Lower lobe of right lung (tissue), 2 donors: ENCODE measurements at places on chromosomes 1 and 21.

GRCh38 chr1:174397261-174397660 lies 50.5 kb upstream of the GPR52 start:
- no peak for DNase-seq

DNA sequence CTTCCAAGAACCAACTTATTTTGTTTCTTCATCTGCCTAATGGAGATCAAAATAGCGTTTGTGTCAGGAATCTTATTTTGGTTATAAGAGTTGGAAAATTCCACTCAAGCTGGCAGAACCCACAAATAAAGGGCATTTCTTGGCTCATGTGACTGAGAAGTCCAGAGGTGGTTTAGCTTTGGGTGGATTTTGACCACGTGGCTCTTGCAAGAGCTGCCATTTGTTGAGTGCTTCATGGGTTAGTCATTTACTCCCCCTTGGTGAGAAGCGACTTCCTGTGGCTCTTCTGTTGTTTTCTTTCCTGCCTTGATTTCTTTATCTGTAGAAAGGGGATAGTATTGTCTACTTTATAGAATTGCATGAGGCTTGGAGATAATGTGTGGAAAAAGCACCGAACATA lies 9.5 kb upstream of the RNF186 start:
- no peak for DNase-seq

DNA sequence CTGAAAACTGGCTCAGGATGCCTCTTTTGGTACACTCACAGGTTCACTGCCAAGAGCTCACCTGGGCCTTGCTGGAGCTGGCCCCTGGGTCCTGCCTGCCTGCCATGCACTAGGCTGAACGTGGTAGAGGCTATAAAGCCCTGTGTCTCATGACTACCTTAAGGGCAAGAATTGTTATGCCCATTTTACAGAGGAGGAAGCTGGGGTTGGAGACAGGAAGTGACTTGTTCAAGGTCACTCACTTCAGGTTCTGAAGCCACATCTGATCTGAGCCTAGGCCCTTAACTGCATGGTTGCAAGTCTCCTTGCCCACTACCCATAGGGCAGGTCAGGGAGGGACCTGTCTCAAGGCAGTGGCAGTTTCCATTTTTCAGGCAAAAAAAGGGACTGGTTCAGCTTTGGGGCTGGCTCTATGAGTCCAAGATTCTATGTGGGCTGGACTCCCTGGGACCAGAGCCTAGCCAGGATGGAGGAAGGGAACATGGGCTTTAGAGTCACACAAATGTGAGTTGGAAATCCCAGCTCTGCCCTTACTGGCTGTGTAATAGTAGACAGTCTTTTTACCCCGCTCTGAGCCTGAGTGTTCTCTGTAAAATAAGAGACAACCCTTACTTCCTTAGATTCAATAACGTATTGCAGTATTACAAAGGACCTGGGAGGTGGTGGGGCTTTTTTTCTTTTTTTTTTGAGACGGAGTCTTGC lies 7.8 kb downstream of the STK40 start:
- DNase-seq: peak; percentile 20

GRCh38 chr1:16206547-16207317 lies 5.7 kb downstream of the ARHGEF19 start:
- DNase-seq: peak; percentile 99

GRCh38 chr1:73673971-73674370 lies 524.0 kb downstream of the LRRIQ3 start:
- DNase-seq: no peak

- DNase-seq: no peak
These were observed 35.3 kb upstream of the ACTRT2 start for GRCh38 chr1:2985694-2986548.

GRCh38 chr1:2638466-2639115 lies 5.8 kb upstream of the MMEL1 start:
- no peak for DNase-seq

DNA sequence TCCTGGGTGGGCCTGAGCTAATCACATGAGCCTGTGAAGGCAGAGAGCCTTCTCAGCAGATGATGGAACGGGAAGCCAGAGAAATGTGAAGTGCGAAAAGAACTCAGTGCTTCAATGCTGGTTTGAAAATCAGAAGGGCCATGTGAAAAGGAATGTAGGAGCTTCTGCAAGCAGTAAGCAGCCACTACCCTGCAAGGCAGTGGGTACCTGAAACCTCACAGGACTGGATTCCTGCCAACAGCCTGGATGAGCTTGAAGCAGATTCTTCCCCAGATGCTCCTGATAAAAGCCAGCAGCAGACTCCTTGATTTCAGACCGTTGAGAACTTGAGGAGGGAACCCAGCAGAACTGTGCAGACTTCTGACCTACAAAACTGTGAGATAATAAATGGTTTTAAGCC lies 158.6 kb downstream of the SYT2 start:
- DNase-seq: no peak

- DNase-seq: no peak
These were observed 146.9 kb downstream of the MIS18A start for GRCh38 chr21:32131960-32132359.

- DNase-seq: no peak
These were observed 18.0 kb downstream of the TRIM62 start for GRCh38 chr1:33163621-33164519.

DNA sequence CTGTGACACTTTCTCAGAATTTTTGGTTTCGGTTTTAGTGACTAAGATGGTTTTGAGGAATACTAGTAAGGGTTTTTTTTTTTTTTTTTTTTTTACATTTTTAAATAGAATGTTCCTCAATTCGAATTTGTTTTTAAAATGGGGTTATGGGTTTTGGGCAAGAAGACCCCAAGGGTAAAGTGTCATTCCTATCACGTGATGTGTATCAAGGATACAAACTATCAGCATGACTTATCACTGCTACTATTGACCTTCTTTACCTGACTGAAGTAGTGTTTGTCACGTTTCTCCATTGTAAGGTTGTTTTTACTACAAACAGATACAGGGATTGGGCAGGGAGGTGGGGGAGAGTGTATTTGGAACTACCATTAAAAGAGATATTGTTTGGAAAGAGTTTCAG lies 781.1 kb upstream of the ADGRL4 start:
- DNase-seq: no peak

DNA sequence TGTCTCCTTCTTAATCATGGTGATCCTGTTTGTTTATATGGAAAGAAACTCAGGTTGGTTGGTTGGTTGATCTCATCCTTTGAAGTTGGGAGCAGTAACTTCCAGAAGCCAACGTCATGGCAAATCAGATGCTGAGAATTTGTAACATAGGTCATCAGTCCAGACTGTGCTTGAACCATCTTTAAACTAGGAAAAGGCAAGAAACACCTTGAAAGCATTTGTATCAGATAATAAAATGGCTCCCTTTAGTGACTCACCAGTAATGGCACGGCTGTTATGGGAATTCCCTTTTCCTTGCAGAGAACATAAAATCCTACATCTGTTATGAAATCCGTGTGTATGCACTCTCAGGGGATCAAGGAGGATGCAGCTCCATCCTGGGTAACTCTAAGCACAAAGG lies 58.1 kb downstream of the SERBP1 start:
- no peak for DNase-seq

DNA sequence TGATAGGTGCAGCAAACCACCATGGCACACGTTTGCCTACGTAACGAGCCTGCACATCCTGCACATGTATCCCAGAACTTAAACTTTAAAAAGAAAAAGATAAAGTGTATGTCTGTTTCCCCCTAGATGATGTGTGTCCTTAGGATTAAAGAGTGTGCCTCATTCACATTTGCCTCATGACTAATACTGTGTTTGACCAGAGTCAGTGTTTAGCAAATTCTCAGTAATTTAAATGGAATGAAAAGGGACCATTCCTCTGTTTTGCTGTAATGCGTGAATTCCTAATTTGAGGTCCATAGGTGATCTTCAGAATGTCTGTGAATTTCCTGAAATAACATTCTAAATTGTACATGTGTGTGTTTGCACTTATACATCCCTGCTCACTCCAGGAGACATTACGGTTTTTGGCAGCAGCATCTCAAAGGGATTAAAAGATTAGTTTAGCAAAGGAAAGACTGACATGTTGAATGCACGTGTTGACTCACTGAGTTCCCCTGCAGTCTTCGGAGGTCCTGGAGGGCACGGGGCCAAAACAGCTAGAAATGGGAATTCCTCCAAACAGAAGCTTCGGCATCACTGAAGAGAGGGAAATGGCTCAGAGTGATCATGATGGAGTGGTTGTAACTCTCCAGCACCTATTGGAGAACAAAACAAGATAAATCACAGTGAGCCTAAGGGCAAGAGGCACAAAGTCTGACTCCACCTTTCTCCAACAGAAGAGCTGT lies 19.1 kb upstream of the SLC35F3 start:
- no peak for DNase-seq

DNA sequence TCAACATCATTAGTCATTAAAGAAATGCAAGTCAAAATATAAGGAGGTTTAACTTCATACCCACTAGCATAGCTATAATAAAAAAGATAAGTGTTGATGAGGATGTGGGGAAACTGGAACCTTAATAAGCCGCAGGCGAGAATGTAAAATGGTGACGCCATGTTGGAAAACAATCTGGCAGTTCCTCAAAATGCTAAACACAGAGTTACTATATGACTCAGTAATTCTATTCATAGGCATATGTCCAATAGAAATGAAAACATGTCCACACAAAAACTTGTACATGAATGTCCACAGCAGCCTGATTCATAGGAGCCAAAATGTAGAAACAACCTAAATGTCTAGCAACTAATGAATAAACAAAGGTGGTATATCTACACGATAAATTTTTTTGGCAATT lies 23.2 kb downstream of the DDX59 start:
- no peak for DNase-seq

GRCh38 chr21:45179568-45180245 lies 105.3 kb downstream of the ADARB1 start:
- DNase-seq: no peak

GRCh38 chr1:169696273-169697100 lies 14.9 kb downstream of the SELL start:
- no peak for DNase-seq
